ENCODE measurements at places on chromosomes 4 and X.

DNA sequence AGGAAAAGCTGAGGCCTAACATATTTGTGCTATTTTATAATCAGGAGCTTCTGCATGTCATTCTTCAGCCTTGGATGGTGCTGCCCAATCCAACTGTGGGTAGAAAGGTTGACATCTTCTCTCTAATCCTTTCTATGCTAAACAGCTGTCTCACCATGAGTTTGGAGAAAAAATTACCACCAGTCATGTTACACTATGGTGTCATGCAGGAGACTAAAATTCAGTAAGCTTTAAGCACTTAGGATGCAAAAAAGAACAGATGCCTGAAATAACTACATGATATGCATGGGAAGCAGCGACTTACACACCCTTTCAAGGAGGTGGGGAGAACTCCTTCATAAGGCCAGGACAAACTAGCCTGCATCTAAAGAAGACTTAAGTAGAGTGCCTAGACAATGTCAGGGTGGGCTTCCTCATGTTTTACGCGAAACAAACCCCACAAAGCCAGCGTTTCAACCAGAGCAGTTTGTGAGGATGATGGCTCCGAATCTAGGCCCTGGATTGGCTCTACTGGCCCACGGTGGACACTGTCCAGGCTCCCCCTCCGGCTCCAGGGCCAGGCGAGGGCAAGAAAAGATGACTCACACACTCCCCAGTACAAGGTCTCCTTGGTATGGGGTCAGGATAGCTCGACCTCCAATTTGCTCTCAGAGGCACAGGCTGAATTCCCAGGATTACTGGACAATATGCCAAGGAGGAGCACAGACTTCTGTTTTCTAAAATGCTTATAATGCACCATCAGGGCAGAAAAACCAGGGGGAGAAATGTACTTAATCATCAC, 45.1 kb downstream of the STX18 start:
- no peak for DNase-seq

DNA sequence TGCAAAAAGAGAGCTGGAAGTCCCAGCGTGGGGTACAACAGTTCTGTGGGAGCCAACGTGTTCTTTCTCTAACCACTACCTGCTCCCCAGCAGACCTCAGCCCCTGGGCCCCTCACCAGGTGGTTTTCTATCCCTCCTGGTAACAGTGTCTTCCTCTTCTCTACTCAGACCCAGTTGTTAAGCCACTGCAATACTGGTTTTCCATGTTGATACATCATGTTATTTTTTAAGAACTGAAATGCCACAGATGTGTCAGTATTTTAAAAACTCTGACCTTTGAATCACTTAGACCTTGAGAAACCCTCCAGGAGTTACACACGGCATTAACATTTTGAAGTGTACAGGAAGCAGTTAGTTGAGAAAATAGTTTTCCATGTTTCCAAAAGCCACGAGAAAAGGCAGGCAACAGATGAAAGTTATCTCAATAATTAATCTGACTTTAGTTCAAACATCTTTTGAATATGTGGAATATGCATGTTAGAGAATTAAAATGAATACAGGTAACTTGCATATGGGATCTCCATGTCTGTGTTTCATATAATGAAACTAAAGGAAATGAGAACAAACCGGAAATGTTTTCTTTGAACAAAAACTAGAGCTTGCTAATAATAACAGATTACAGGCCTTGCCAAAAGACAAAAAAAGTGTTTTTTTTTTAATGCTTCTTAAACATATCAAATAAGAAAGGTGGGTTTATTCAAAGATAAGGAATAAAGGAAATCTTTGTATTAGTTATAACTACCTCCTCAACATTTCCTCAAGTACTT, 108.8 kb downstream of the ZNF827 start:
- DNase-seq = no peak

GRCh38 chr4:38482696-38483095, 181.3 kb upstream of the KLF3 start:
- no peak for DNase-seq

DNA sequence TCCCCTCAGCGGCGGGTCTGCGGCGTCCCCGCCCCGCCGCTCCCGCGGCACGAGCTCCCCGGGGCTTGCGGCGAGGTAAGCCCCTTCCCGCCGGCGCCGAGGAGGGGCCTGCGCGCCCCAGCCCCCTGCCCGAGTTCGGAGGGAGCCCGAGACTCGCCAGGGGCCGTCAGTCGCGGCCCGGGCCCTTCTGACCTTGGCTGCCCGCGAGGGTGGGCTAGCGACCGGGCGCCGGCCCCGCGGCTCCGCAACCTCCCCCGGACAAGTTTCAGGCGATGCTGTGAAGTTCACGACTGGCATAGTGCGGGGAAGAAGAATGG, 554 bp downstream of the CDKL5 start:
- DNase-seq = no peak
